ENCODE measurements at places on chromosomes 16 and 17.

GRCh38 chr16:77206533-77206932 lies 7.3 kb downstream of the SYCE1L start:
- no peak for ATAC-seq

GRCh38 chr17:50188531-50188920 lies 12.9 kb downstream of the COL1A1 start:
- ATAC-seq: no peak

DNA sequence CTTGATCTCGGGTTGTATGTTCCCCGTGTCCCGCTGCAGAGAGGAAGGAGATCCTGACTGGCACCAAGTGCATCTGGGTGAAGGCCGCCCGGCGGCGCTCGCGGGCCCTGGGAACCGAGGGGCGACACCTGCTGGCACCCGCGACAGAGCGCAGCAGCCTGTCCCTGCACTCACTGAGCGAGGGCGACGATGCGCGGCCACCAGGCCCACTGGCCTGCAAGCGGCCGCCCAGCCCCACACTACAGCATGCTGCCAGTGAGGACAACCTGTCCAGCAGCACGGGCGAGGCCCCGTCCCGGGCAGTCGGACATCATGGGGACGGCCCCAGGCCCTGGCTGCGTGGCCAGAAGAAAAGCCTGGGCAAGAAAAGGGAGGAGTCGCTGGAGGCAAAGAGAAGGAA lies 7.5 kb downstream of the BTBD17 start:
- ATAC-seq: peak; percentile 34

- no peak for ATAC-seq
Observed at GRCh38 chr17:49703557-49704277, 4.0 kb downstream of the SLC35B1 start.

DNA sequence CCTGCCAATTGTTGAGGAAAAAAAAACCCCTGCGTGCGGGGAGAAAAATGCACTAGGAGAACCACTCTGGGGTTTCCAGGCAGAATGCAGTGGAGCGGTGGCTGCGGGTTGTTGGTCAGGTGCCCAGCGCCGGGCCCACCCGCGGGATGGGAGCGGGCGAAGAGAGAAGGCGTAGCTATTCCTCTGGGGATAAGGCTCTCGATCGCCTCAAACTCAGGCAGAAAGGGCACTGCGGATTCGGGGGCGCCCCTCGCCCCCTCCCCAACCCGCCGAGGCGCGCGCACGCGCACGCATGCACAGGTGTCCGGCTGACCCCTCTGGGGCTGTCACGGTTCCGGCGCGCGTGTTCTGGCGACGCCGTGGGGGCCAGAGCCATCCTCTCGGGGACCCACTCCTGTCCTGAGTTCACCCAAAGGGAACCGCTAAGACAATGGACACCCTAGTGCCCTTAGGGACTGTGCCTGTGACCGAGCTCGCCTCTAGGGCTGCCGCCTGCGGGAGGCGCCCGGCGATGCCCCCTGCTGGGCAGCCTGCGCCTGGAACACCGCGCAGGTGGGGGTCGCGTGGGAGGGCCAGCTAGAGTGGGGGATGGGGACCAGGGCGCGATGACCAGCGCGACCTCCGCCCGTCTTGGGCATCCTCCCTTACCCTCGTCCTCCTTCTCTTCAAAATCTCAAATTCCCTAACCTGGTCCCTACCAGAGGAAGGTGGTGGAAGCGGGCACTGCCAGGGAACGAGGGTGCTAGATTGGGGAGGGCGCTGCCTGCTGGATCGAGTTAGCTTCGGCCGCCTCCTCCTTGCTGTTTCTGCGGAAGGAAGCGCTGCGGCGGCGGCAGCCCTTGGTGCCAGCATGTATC lies 14.4 kb upstream of the CBX8 start:
- no peak for ATAC-seq

DNA sequence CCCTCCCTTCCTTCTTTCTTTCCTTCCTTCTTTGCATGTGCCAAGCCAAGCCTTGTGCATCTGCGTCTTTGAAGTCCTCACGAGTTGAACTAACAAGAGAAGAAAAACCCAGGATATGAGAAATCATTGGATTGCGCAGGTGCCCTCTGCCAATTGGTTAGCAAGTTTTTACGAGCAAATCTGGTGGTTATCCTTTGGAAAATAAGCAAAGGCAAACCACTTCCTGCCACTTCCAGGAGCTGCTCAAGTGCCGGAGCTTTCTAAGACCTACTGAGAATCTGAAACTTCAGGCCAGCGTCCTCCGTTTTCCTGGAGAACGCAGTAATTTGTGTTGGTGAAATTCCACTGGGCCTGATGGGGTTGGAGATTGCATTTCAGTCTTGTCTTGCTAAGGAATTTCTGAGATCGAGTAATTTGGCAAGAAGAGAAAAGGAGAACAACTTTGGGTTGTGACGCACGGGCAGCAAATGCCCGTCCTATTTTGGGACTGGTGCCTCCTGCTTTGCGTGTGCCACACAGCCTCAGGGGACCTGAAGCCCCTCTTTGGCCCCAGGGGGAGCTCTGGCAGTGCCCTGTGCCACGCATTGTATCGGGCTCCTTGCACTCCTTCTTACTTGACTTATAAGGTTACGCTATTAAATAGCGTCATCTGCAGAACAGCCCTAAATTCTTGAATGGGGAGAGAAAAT lies 56.4 kb downstream of the CMIP start:
- no peak for ATAC-seq

DNA sequence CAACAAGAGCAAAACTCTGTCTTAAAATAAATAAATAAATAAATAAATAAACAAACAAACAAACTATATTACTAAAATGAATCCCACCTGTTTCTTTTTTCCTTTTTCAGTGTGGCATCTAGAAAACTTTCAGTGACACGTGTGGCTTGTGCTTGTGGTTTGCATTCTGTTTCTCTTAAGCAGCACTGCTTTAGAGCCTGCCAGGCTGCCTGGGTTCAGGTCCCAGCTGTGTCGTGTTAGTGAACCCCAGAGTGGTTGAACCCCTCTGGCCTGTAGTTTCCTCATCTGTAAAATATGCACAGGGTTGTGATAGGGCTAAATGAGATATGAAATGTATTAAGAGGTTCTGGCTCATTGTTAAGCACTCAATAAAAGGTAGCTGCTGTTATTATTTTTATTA lies 12.1 kb upstream of the EPN3 start:
- ATAC-seq: no peak

DNA sequence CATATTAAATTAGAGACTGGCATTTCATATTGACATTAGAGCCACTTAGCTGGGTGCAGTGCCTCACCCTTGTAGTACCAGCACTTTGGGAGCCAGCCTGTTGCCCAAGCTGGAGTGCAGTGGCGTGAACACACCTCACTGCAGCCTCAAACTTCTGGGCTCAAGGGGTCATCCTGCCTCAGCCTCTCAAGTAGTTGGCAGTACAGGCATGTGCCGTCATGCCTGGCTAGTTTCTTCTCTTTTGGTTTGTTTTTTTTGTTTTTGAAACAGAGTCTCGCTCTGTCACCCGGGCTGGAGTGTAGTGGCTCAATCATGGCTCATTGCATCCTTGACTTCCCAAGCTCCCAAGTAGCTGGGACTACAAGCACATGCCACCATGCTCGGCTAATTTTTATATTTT lies 8.7 kb downstream of the PPM1E start:
- no peak for ATAC-seq

- ATAC-seq: no peak
Observed at GRCh38 chr16:58099097-58099955, 29.9 kb downstream of the CFAP20 start.

- ATAC-seq: peak; percentile 40
Observed at GRCh38 chr16:50747207-50747956, 5.5 kb downstream of the CYLD start.
